IPS DF 6.9 (cell line): ENCODE measurements at places on chromosomes 11 and 22.

- DNase-seq: no peak
Measured at GRCh38 chr11:67370351-67371076, 2.9 kb downstream of the CLCF1 start.

DNA sequence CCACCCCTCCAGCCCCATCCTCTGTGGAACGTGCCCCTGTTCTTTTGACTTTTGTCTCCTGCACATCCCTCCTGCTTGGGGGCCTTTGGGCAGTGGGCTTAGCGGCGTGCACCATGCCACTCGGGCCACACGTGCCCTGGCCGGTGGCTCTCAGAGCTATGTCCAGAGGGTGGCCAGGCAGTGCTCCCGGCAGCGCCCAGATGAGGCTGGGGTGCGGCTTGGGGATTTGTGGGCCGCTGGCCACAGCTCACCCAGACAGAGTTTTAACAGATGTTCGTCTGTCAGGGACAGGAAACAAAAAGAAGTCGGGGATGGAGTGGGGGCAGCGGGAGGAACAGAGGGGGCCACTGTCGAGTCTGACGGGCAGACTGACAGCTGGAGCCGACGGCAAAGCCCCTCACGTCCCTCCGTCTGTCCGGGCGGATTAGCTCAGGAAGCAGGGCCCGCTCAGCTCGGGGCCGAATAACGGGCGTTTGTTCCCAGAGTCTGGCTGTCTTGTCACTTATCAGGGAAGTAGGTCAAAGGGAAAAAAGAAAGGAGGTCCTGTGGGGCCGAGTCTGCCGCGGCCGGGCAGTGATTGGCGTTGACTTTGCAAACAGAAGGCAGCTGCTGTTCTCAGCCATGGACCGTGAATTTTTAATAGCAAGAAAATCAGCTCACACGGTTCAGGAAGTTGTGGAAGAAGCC lies 61.6 kb downstream of the LRP5 start:
- no peak for DNase-seq

GRCh38 chr11:66071381-66071801 lies 1.3 kb downstream of the PACS1 start:
- DNase-seq: no peak

- DNase-seq: no peak
Measured at GRCh38 chr11:118605116-118605867, 2.1 kb upstream of the PHLDB1 start.

DNA sequence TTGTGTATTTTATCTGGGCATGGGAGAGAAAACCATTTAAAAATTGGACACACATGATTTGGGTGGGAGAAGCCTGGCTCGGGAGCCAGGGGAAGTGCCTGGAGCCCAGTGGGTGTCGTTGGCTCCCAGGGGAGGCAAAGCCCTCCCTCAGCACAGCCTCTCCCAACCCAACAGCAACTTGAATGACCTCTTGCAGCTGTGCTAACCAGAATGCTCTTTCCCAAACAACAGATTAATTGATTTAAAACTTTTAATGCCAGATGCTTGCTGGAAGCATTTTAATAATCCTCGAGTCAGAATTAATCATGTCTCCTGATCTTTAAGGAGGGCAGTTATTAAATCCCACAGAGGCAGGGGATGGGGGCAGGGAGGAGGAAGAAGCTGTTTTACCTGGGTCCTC lies 401.6 kb downstream of the BUD13 start:
- DNase-seq: no peak

GRCh38 chr11:14554959-14555358 lies 34.8 kb upstream of the PSMA1 start:
- no peak for DNase-seq

DNA sequence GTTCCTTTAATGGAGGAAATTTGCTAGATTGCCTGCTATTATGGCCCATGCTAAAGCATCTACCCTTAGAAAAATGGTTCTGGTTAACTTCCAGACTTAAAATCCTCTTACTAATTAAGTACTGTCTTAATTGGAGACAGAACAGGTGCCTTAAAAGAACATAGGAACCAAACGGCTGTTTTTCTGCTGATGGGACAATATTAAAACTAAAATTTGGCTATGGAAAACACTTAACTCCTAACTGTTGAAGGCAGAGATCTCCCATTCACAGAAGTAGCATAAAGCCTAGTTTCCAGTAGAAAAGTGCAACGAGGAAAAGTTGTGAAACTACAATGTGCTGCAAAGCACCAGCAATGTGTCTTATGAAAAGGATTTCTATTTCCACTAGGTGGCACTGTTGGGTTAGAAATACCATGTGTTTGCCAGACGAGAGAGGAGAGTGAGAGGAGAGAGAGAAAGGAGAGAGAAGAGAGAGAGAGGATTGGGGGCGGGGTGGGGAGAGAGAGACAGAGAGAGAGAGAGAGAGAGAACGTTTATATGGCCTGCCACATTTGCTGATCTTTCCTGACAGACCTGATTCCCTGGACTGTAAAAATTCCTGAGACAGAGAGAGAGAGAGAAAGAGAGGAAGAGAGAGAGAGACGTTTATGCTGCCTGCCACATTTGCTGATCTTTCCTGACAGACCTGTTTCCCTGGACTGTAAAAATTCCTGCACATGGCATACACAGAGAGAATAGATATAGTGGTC lies 51.5 kb downstream of the FAM181B start:
- DNase-seq: no peak
